Fibroblast of skin of scalp (primary cell): ENCODE measurements at places on chromosomes 6 and 20.

DNA sequence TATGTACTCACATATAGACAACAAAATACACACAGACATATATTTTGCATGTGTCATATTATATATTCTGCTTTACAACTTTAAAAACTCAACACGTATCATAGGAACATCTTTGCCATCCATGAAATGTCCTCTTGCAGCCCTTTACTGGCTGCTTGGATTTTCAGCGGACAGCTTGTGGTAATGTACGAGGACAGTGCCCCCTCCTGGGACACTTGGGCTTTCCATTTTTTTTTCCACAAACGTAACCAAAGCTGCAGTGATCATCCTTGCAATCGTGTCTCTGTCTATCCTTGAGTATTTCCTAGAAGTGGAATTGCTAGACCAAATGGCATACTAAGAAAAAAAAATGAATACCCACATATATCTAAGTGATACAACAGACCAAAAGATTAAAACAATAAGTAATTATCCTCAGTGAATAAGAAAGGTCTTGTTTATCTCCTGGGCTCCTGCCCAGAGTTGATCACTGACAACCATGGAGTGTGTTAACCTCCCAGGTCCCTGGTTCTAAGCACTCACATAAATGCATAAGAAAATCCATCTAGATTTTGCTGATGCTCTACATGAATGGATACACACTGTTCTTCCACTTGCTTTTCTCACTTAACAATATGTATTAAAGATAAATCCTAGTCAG is 18.1 kb downstream of the BPI start:
- DNase-seq: peak; percentile 71

GRCh38 chr20:14334306-14334930 is 3.0 kb downstream of the FLRT3 start:
- DNase-seq: peak; percentile 68

GRCh38 chr6:144294016-144294415 is 8.9 kb downstream of the UTRN start:
- DNase-seq: peak; percentile 91

GRCh38 chr6:126770176-126770575 is 348.3 kb upstream of the RSPO3 start:
- DNase-seq: no peak

GRCh38 chr6:166862287-166862977 is 93.9 kb downstream of the RNASET2 start:
- no peak for DNase-seq

DNA sequence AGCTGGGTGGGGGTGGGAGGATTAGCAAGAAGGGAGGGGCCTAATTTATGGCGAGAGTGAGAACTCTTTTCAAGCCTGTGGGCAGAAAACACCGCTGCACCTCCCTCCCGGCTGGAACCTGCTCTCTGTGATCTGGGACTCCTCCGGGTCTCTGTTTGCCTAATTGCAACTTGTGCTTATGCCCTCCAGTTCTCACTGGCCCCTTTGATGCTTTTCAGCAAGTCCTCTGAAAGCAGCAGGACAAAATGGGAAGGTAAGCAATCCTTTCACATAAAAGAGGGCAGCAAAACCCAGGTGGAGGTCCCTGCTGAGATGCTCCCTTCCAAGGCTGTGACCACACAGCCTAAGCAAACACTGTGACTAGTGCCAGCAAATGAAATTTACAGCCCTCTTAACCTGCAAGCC is 523.0 kb upstream of the FLRT3 start:
- no peak for DNase-seq

GRCh38 chr20:43682446-43682845 is 15.5 kb downstream of the MYBL2 start:
- DNase-seq: no peak

DNA sequence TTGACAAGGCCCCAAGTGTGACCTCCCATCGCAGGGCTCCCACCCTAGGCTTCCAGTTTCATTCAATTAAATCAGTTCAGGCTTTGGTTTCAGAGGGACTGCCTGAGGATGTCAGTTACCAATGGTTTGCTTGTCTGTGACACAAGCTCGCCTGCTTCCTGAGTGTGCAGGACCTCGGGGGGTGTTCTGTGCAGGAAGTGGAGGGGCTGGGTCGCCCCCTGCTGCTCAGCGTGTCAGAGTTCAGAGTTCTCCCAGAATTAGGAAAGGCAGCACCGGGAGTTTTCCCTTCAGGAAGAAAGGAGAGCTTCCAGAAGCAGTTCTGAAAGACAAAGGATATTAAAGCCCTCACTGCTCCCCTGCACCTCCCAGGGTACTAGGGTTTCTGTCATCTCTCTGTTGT is 50.8 kb upstream of the TGM3 start:
- DNase-seq: no peak

DNA sequence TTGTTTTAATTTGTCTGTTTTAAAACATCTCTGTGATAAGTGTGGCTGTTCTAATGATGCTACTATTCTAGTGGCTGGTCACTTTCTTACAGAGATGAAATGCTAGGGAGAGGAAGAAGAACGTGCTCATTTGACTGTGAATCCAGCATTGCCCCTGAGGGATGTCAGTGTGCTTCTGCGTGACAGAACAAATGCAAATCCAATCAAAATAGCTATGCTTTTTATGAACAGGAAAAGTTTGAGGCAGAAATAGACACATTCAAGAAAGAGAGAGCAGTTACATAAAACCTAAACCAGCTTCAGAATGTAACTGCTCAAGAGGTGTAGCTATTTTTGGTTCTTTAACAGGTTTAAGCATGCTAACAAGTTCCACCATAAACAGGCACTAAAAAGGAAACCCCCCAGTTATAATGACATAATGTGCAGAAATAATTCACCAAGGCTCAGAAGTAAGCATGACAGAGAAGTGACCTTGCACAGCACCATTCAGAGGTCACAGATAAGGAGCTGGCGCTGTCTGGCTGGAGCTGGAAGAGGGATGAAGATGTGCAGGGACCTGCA is 385.3 kb downstream of the EPM2A start:
- DNase-seq: no peak

DNA sequence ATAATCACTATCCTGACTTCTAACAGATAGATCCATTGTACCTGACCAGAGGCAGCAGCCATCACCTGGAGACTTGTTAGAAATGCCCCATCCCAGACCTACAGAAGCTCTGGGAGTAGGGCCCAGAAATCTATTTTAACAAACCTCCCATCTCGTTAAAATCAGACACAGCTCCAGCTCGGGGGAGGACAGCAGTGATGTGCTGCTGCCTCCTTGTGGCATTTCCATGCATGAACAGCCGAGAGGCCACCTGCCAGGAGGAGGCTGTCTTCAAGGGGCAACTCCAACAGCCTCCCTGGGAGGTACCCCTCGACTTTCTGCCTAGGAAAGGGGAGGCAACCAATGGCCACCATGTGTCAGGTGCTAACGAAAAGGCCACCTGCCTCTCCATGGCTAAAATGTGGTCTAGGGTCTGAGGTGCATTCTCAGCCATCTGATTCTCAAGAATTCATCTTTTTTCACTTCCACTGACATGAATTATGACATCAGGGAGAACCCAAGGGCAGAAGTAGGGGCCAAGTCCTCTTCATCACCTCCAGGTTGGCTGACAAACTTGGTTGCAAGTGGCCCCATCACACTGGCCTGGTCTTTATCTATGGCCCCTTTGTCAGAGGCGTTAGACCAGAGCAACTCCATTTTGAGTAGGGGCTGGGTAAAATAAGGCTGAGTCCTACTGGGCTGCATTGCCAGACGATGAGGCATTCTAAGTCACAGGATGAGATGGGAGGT is 12.2 kb upstream of the KCNK15 start:
- peak; percentile 76 for DNase-seq

- peak; percentile 42 for DNase-seq
Measured at GRCh38 chr6:134169871-134170486, 117.6 kb upstream of the SLC2A12 start.

- DNase-seq: no peak
Measured at GRCh38 chr20:41316051-41316450, 1.5 kb downstream of the ZHX3 start.

DNA sequence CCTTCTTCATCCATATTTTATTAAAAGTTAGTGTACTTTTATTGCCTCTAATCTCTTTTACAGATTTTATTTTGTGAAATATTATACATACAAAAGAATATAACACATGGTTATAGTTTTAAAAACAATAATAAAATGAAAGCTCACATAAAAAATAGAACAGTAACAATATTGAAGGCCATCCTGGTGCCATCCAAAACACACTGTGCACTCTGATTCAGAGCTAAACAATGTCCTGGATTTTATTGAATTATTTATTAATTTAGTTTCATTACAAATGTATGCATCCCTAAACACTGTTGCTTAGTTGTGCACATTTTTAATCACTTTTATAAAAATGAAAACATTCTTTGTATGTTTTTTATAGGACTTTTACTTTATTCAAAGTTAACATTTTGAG is 32.9 kb downstream of the RNF217 start:
- DNase-seq: peak; percentile 51

DNA sequence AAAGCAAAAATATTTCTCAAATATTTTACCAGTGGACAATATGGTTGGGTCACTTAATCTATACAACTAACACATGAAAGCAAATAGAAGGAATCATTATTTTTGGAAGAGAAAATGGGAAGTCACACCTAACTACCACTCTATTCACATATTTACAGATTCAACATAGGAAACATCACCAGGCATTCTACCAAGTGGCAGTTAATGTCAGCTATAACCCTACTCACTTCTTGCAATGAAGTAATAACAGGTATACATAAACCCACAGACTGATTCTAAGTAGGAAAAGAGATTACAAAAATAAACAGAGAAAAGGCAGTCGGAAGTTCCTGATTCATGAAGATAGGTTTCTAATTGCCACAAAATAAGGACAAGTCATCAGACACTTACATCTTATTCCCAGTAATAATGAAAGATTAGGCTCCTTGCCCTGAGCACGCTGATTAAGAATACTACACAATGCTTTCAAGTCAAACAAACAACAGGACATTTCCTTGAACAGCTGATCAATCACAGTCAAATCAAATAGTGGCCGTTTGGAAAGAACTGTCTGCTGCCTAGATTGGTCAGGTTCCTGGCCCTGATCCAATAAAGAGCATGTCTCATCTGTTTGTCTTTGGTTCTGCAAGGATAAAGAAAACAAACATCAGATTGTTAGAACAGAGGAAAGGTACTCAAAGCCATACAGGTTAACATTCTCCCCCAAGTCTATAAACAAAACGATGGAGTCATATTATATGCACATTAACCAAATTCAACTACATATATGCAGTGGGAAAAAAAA is 79.2 kb upstream of the PLN start:
- no peak for DNase-seq

DNA sequence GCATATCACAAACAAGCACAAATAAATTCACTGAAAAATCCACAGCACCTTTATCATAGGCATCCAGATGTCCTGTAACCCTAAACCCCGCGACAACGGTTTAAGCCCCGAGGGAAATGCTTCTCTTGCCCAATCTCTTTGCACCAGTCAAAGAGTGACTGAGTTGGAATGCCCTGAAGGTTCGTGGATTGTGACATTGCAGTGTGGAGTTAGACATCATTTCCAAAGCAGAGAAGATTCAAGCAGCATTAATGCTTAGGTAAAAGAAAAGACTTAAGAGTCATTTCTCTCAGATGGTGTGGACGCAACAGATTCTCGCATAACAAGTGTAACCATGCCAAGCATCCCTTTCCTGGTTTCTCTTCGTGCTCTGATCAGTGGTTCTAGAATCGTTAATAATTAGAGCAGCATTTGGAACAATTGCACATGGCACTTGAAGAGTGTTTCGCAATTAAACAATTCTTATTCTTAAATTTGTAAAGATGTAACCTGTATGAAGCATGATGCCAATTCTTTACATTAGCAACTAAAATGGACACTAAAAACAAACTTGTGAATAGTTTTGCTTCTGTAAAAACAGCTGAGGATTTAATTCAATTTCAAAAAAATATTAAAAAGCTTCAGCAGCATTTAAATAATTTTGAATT is 121.6 kb downstream of the HIVEP2 start:
- no peak for DNase-seq

DNA sequence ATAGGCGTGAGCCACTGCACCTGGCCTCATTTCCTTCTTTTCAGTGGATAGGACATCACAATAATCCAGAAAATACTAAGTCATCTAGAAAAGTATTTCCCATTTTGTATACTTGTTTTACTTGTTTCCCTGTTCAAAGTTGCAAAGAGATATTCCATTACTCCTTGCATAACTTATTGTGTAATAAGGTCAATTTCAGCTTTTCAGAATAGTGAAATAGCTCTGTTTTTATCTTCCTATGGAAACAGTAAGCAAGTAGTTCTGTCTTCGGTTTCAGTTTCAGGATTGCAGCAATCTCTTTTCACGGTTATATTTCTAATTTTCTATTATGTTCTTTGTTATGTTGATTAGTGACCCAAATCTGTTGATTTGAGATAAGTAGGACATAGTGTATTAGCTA is 6.0 kb downstream of the STX11 start:
- DNase-seq: no peak

DNA sequence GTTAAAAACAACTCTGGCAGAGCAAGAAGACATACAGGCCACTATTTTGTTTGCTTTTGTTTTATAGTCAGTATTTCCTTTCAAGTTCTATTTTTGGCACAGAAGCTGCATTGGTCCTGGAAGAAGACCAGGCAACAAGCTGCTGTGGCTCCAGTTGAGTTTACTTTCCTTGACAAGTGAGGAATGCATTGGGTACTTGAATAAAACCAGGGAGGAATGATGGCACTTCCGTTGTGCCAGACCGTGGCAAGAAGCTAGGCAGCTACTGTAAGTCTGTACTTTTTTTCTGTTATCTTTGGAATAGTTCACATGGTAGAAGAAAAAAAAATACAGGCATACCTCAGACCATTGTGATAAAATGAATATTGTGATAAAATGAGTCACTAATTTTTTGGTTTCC is 66.3 kb downstream of the NCOA3 start:
- peak; percentile 86 for DNase-seq

DNA sequence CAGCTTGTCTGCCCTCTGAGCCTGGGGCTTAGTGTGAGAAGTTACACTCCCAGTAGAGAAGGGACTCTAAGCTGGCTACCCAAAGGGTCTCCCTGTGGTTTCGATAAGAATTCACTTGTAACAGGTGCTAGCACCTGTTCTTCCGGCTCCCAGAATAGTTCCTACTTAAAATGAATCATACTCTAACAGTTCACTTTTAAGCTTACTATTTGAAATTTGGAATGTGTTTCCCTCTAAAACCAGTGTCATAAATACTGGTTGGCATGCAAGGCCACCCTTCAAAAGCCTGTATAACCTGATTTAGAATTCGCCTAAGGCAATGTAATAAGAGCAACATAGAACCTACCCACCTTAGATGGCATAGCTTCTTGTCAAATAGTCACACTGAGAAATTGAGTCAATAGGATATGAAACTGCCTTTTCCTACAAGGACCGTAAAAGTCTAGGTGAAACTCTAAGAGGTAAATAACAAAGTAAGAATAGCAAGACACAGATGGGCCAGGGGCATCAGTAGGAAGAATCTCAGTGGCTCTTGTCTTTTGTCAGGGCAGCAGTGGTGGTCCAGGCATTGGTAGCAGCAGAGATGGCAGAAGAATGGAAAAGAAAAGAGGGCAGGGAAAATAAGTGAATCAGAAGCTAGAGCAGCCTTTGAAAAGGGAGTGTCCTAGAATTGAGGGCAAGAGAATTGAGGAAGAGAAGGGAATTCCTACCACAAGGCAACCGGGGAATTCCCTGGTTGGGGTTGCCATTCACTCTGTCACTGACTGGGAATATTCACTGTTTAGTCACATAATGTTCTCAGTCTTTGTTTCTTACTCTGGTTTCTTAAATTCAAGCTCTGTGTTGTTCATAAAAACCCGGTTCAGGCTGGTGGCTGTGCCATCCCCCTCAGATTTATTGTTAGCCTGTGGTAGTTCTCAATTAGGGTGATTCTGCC is 91.5 kb downstream of the HIVEP2 start:
- DNase-seq: peak; percentile 49
